Hematopoietic multipotent progenitor cell treated with erythropoietin and hydrocortisone succinate and interleukin-3 and kit ligand, for 15 days (in vitro differentiated cells): ENCODE measurements at places on chromosomes 1 and 21.
A peak's percentile ranks its signal among the peaks of the same experiment; 100 is the strongest.

DNA sequence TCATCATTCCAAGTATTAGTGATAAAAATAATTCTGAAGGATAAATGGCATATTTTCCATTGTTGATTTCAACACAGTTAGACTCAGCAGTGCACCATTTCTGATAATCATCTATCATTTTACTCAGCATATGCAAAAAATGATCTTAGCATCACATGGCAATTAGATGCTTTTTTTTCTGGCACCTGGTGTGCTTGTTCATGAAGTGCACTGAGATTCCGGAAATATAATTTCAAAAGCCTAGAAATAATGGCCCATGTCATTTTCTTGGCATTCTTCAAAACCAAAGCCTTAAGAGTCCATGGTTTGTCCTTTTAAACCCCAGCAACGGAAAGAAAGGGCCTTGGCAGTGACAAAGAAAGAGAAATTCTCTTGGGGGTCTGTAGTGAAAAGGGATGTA is 278.8 kb downstream of the KIF26B start:
- DNase-seq = no peak

GRCh38 chr1:156510709-156511108 is 10.1 kb upstream of the MEF2D start:
- no peak for DNase-seq

GRCh38 chr1:47765742-47766485 is 231.3 kb downstream of the TRABD2B start:
- no peak for DNase-seq

- no peak for DNase-seq
These were observed 272.2 kb downstream of the NPHP4 start for GRCh38 chr1:5720045-5720444.

DNA sequence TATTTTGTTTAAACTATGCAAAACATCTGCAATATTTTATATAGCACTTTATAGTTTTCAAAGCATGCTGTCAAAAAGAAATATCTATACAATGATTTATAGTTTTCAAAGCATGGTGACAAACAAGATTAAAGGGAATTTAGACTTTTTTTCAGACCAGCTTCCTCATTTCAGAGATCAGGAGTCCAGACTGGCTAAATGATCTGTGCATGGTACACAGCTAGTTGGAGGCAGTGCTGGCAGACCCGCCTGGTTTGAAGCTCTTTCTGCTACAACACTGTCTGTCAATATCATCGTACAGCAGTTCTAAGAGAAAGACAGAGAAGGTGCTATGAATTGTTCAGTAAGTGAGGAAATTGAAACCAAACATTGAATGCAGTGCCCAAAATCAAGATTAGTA is 479.0 kb downstream of the PTBP2 start:
- no peak for DNase-seq

DNA sequence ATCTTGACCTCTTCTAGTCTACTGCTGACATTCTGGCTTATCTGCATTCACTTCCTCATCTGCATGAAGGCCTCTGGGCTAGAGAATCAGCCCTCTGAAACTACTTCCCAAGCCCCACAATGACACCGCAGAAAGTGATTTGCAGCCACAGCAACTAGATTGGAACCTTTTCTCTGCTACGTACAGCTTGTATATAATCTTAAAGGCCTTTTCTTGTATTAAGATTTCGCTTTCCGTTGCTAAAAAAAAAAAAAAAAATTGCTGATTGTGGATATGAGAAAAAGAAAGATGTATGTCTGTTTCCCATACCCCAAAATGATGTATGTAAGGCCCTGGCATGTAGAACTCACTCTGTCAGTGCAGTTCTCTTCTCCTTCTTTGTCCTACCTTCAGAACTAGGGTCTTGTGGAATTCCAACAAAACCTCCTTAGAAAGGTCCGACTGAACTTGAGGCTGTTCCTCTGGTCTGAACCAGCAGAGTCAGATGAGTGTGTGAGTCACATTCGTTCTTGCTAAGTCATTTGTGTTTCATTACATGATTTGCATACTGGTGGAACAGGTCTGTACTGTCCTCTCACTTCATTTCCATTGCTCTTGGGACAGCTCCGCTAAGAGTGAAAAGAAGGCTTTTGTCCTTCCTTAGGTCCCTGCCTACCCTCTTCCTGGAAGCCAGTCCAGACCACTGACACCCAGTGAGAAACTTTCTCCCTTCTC is 62.7 kb downstream of the PLPP3 start:
- DNase-seq = no peak

DNA sequence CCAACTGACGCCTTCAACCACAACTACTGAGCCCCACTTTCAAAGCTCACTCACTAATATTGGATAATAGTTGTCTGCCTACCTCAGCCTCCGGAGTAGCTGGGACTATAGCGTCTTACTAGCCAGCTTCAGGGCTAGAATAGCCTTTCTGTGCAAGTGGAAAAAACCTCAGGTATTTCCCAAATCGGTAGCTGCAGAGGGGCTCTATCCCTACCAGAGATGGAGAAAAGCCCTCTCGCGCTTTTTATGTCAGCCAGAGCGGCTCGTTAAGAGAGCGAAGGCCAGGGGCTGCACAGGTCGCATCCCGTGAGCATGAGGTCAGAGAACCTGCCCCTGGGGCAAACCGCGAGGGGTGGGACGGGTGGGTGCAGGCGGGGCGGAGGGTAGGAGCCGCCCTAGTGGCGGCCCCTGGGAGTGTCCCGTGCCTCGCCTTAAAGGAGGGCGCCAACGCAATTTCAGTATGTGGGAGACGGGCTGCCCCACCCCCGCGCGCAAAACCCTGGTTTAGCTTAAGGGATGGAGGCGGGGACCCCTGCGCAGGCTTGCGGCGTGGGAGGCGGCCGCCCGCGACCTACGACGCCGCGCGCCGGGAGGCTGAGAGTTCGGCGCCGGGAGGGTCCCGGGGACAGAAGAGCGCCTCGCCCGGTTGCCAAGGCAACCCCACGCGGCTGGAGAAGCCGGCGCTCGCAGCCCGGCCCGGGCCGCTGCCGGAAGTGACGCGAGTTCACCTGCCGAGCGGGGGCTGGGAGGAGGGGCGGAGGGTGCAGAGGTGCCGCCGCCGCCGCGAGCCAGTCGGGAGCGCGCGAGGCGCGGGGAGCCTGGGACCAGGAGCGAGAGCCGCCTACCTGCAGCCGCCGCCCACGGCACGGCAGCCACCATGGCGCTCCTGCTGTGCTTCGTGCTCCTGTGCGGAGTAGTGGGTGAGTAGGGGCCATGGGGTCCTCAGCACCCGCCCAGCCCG is at the start of gene CXADR:
CXADR (plus strand) TSS at position 791 of the 961 bp plus-strand sequence; CDS start at position 878, 87 bp downstream.
- peak; percentile 20 for DNase-seq

DNA sequence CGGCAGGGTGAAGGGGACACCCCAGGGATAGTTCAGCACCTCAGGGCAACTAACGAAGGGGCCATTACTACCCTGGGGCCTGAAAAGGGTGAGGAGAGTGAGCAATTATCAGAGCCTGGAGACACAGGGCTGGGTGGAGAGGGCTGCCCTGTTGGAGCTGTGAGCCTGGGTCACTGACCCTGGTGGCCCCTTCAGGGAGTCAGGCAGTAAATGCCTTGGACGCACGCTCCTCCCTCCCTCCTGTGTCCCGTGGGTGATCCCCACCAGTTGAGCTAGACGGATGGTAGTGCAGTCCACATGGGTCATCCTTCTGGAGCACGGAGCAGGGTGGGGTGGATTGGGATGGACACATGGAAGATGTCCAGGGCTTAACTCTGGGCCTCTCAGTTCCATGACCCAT is 305.3 kb downstream of the PTPRU start:
- no peak for DNase-seq

GRCh38 chr21:42396799-42397745 is 1.2 kb upstream of the TMPRSS3 start:
- no peak for DNase-seq

DNA sequence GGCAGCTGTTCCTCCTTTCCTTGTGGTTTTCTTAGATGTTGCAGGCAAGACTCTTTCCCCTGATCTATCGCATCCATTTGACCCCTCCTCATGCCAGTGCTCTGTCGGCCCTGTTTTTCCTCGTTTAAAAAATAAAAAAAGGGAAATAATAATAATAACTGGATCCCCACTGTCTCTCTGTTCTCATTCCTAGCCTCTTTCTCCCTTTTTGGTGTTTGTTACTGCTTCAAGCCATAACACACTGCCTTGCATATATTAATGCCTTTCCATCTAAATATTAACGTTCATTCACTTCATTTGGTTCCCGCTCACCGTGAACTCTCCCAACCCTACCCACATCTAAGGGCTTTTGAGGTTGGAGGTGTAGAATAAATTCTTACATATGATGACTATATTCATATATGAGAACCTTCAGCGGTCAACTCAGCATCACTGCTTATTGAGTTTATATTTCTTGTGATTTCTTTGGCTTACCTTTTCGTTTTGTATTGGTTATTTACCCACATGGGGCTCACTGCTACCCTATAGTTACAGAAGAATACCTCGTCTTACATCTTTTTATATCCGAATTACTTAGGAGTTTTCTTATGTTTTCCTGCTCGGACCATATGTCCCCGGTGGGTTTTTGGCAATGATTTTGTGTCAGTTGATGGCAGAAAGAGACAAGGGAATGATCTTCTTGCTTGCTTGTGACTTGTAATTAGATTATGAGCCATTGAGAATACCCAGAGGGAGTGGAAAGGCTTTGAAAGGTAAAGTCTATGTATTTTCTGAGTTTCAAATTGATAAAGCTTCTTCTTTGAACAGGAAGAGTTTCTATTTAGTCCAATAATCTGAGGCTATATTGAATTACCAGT is 805 bp downstream of the ATG4C start:
- no peak for DNase-seq

- no peak for DNase-seq
These were observed 156.0 kb downstream of the RERE start for GRCh38 chr1:8661185-8662110.

- DNase-seq = peak; percentile 74
These were observed 15.9 kb downstream of the RNU5D-1 start for GRCh38 chr1:44714944-44715571.

GRCh38 chr1:240091614-240092300 is at the start of gene FMN2:
TSS of gene FMN2 (plus strand) at chr1:240091883. CDS start at chr1:240092110, 227 bp downstream.
- DNase-seq = no peak

GRCh38 chr1:201594575-201595245 is 55.8 kb downstream of the NAV1 start:
- no peak for DNase-seq

- DNase-seq = no peak
These were observed 66.1 kb upstream of the RHOU start for GRCh38 chr1:228669242-228669585.

DNA sequence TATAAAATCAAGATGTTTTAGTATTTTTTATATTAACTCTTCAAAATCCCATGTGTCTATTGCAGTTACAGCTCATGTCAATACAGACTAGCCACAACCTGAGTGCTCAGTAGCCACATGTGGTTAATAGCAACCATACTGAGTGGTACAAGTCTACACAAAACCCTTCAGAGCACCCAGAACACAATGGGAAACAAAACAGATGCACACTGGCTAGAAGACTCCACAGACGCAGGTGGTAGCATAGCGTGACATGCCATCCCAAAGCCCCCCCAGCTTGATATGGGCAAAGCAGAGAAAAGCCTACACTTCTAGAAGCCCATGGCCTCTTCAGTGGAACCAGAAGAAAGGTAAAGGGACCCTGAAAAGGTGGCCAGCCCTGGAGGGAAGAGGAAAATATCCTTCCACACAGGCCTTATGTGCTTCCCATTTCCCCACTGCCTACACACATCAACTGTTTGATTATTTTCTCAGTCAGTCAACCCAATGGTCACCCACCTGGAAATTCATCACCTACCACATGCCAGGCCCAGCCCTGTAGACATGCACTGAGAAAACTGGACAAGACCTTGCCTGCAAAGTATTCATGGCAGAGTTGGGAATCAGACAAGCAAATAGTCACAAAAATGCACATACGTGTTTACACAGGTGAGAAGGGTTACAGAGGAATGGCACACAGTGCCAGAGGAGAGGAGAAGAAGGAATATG is 175.0 kb downstream of the VAV3 start:
- DNase-seq = no peak

DNA sequence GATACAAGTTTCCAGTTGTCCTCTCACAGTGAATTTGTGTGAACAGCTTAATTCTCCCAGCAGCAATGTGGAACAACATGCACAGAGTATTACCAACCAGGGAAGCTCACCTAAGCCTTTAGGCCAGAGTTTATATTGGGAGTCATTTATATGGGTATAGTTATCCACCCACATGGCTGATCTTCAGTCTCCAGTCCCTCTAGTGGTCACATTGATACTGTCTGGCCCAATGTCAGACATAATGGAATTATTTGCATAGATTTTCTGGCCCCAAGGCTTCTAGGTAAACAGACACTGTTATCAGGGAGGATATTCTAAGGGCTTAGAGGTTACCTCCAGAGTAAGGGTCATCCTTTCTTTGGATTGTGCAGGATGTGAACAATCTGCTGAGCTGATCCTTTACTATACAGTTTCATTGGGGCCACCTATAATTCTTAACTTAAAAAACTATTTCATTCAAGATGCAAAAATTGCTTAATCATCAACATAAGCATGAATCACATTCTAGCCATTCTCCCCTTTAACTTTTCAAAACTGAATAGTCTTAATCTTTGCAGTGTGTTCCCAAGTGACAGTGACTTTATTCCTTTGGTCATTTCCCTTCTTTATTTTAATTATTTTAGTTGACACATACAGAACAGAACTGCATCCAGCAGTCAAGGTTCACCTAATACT is 210.9 kb downstream of the LTN1 start:
- no peak for DNase-seq

DNA sequence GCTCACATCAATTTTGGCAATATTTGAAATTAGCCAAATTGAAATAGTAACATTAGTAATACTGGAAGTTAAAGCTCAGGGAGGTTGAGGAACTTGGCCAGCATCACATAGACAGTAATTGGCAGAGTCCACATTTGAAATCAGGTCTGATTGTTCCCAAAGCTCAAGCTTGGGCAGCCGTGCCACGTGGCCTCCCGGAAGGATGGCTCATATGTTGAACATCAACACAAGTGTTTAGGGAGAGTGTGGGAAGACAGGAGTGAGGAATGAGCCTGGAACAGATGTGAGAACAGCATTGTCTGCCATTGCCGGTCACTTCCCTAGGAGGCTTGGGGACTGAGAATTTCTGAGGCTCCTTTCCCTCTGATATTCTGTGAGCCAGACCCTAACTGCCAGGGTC is 40.2 kb upstream of the RBM15 start:
- DNase-seq = no peak

- no peak for DNase-seq
These were observed 68.0 kb downstream of the DISC1 start for GRCh38 chr1:231694465-231695077.

GRCh38 chr1:184340984-184341383 is 45.8 kb upstream of the C1orf21 start:
- DNase-seq = no peak

- no peak for DNase-seq
These were observed 23.3 kb downstream of the PAX7 start for GRCh38 chr1:18653916-18654315.

DNA sequence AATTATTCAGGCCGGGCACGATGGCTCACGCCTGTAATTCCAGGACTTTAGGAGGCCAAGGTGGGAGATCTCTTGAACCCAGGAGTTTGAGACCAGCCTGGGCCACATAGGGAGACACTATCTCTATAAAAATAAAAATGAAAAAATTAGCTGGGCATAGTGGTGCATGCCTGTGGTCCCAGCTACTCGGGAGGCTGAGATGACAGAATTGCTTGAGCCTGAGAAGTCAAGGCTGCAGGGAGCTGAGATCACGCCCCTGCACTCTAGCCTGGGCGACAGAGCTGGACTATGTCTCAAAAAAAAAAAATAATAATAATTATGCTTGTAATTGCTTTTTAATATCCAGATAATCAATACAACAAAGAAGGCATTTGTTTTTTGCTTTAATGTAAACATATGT is 91.3 kb downstream of the RIPK4 start:
- DNase-seq = no peak
